ENCODE measurements at places on chromosomes 1 and 21.

- no peak for DNase-seq
Measured at GRCh38 chr21:29185172-29185571, 54.7 kb downstream of the MAP3K7CL start.

- no peak for DNase-seq
Measured at GRCh38 chr1:17531682-17532487, 7.6 kb upstream of the ARHGEF10L start.

GRCh38 chr1:204633665-204634064 is 51.9 kb downstream of the LRRN2 start:
- no peak for DNase-seq

GRCh38 chr1:8004803-8005573 is 21.1 kb downstream of the ERRFI1 start:
- no peak for DNase-seq

DNA sequence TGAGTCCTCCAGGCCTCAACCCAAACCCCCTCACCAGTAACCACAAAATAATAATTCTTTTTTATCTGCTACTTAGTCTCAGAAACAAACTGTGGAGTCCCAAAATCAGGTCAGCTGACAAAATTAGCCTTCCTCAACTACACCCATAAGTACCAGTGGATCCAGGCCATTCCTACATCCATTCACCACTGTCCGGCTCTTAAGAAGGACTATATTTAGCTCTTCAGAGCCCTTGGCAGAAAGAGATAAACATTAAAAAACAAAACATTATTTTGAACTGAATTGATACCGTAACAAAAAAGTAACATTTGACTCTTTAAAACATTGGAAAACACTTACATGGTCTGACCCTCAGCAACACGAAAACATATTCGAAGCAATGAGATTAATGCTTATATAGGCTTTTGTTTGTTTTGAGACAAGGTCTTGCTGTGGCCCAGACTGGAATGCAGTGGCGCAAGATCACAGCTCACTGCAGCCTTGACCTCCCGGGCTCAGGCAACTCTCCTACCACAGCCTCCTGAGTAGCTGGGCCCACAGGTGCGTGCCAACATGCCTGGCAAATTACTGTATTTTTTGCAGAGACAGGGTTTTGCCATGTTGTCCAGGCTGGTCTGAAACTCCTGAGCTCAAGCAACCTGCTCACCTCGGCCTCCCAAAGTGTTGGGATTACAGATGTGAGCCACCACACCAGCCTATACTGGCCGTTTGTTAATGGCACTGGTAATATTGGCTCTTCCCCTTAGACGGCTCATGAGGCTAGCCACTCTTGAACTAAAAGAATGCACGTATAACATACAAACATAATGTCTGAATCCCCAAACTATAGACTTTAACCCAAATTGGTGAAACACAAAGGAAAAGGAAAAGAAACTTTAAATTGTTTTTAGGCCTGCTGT is 330.7 kb downstream of the SMYD3 start:
- no peak for DNase-seq

DNA sequence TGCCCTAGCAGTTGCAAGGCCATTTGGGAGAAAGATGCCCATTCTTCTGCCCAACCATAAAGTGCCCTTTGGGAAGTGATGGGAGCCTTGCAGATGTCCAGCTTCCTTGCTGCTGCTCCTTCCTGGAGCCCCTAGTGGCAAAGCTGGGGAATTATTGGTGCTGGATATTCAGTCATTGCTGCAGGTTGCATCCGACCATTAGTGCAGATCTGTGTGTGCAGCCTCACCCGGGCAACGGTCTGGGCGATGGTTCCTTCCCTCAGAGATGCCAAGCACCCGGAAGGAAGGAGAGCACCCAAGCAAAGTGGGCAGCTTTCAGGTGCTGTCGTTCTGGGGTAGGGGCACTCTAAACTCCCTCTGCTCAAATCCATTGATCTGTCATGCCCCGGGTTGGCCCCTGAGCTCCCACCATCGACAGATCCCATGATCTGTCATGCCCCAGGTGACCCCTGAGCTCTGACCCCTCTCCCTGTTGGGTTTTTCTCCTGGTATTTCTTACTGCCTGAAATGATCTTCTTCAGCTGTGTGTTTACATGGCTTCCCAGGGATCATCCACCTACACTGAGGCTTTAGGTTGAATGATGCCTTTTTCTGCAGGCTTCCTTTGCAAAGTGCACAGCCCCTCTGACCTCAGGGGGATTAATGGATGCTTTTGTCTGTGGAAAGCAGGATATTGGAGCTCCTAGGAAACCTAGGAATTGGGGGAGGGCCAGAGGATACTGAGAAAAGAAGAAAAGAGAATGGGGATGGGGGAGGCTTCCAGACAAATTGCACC is 467.5 kb downstream of the PTPRU start:
- no peak for DNase-seq

DNA sequence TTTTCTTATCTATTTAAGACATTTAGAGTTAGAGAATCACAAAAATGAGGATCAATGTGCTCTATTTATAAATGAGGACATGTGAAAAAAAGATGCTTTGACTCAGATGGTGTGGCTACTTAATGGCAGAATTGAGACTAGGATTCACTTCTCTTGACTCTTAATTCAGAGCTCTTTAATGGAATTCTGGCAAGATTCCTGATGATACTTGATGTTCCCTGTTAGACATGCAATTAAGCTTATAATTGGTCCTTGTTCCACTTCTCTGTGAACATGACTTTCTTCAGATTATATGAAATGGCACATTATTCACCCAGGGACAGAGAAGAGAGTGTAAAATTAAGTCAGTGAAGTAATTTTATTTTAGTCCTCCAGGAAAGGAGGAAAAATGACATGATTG is 165.3 kb downstream of the LRRC7 start:
- no peak for DNase-seq

DNA sequence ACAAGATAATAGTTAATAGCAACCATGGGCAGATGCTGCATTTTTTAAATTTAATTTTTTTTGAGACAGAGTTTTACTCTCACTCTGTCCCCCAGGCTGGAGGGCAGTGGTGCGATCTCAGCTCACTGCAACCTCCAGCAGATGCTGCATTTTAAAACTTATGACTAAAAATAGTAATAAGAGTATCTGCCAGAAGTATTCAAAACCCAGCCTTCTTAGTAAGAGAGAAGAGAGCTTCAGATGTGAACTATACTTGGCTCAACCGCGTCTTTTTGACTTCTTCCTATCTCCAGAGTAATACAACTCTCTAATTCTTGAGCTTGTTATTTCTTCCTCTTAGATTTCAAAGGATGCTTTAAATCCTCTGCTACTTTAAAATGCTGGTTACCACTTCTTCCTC is 4.6 kb downstream of the RPS27 start:
- no peak for DNase-seq

DNA sequence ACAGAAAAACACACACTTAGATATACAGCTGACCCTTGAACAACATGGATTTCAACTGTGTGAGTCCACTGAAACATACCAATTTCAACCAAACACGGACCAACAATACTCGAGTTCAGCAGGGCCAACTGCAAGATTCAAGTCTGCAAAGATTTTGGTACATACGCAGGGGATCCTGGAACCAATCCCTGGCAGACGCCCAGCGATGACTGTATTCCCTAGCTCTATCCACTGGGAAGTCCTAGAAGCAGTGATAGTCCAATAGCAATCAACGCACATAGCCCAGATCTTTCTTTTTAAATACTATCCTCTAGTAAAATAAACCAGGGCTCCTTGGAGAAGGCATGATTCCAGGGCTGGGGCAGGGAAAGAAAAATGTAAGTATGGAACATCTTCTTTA is 9.0 kb downstream of the DDX59 start:
- DNase-seq: no peak

- no peak for DNase-seq
Measured at GRCh38 chr1:241842565-241842964, 5.4 kb upstream of the EXO1 start.

DNA sequence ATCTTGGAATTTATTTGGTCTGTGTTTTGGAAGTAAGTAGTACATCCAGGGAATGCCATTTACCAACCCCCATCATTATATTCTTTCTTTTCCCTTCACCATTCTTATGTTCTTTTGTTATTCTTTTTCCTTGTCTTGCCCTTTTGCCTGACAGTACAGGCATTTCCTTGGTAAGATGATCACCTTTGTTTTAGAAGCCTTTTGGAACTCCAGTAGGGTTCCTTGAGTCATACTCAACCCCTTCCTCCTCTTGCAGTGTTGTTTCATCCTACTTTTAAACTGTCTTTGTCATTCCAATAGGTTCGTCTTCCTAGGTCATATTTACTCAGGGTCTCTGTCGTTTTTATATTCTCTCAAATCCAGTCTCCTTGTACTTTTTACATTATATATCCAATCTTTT is 9.2 kb downstream of the MRPS21 start:
- DNase-seq: no peak

- no peak for DNase-seq
Measured at GRCh38 chr21:25370311-25370744, 237.0 kb downstream of the MRPL39 start.

DNA sequence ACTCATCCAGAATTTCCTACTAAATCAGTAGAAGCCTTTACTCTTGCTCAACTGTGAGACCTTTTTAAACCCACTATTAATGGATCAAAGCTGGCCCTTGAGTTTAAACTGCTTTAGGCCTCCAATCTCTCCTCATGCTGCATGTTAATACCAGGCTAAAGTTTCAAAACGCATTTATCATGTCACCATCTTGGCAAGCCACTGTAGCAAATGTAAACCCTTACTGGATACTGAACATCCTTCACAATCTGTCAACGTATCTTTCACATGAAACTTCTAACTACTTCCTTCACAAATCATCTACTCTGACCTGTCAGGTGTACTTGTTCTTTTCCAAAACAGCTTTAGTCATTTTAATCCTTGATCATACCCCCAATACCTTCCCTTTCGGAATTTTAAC is 3.0 kb downstream of the PAXBP1 start:
- no peak for DNase-seq

DNA sequence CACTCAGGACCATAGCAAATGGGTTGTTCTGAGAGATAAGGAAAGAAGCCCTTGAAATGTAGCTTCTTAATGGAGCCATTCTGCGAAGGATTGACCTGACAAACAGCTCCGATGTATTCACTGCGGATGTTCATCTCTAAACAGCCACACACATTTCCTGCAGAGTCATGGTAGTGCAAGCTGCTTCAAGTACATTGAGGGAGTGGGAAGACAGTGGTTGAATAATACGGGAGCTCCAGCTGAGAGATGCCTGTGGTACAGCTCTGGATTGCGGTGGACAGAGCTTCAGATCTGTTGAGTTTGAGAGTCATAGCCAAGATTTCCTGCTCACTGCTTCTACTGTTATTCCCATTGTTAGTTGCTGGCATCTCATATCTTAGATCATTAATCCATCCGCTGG is 86.6 kb downstream of the ZBTB18 start:
- DNase-seq: no peak

- DNase-seq: no peak
Measured at GRCh38 chr1:227793079-227793947, 22.2 kb upstream of the PRSS38 start.

GRCh38 chr1:214557952-214558735 is 6.7 kb upstream of the PTPN14 start:
- no peak for DNase-seq

DNA sequence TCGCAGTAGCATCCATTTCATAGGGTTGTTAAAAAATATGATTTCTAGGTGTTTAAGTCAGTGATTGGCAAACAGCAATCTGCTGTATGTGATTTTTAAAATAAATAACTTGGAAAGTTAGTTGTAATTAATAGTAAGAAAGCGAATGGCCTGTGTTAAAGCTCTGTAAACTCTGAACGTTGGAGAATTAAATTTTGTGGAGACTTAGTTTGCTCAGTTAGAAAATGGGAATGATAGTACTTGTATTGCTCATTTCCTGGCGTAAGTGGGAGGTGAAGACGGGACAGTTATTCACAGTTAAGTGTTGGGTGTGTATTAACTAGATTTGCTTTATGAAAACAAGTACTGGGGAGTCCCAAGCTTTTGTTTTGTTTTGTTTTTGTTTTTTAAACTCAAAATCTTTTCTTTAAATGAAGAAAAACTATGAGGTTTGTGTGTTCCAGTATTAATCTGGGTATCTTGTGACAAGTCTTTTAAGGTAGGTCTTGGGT is 995 bp downstream of the CACYBP start:
- DNase-seq: no peak
